ENCODE measurements at places on chromosomes 16 and 17.
A peak's percentile ranks its signal among the peaks of the same experiment; 100 is the strongest.

DNA sequence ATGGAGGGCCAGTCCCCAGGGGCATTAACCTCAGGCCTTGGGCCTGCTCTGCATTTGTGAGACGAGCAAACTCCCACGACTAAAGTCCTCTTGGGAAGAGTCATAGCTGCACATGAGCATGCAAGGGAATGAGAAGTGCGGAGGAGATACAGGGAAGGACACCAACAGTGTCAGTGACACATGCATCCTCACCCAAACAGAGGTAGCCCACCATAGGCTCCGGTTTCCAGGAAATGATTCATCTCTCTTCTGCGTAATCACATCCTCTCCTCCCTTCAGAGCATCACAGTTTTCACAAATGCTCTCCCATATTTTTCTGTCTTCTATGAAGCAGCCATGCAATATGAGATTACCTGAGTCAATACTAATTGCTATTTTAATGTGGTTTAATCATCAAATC is 725.7 kb upstream of the GOT2 start:
- no peak for DNase-seq

DNA sequence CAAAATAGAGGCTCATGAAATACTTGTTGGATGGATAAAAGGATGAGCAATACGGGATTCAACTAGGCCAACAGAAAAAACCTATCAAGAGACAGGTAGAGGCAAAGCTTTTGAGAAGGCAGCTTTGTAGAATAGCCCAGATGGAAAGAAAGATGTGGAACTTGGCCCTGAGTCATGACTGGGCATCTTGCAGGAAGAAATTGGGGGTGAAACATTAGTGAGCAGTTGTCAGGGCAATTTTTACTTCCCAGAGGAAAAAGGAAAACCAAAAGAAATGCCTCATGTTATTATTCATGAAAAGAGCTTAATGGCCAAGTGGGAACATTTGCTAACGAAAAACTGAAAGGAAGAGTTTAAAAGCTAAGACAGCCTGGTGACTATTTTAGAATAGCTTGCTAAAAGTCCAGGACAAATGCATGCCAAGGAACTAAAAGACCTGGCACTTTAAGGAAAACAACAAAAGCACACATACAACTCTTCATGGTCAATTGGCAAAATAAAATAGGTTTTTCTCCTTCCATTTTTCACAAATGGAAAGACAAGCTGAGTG is 180.1 kb downstream of the HS3ST3A1 start:
- DNase-seq, result no peak

- DNase-seq, result no peak
Observed at GRCh38 chr16:10356870-10357842, 28.7 kb upstream of the ATF7IP2 start.

DNA sequence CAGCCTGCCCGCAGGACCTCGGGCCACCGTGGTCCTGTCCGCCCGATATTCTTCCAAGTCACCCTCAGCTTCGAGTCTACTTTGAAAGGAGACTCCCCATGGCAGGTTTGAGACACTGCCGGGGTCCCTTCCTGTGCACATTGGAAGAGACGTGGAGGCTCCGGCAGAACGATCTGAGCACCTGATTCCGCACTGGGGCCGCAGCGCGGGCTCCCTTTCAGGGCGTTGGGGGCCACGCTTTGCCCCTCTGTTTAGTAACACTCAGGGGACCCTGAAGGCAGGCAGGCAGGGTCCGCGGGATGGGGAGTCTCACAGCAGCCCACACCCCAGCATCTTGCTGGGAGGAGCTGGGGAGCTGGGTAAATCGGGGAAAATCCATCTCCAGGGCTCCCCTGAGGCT is 30.6 kb downstream of the SOX8 start:
- no peak for DNase-seq

GRCh38 chr17:63786117-63786516 is 12.1 kb downstream of the DDX42 start:
- DNase-seq, result no peak

DNA sequence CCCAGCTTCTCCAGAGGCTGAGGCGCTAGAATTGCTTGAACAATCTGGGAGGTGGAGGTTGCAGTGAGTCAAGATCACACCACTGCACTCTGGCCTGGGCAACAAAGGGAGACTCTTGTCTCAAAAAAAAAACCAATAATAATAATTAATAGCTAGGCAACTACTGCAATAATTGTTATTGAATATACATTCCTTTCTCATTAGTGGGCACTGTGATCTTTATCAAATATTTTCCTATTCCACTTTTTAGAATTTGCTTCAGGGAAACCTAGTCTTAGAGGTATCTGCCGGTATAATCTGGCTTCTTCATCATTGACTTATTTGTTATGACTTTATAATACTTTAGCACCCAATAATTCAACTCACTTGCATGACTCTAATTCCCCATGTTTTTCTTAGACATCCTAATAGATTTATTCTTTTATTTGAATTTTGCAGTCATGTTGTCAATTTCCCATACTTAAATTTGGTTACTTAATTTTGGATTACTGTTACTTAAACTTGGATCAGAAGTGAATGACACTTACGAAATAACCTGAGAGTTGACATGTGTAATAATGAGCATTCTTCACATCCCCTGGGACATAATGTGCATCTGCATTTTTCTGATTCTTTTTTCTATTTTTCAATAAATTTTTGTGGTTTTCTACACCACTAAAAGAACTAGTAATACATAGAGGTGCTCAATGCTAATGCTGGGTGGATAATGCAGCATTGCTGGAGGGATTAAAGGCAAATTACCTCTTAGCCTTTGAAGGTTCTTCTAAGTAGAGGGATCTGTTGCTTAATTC is 25.0 kb upstream of the KCNJ16 start:
- DNase-seq, result no peak

GRCh38 chr17:77266891-77267341 is 126.1 kb downstream of the SEC14L1 start:
- DNase-seq, result no peak

DNA sequence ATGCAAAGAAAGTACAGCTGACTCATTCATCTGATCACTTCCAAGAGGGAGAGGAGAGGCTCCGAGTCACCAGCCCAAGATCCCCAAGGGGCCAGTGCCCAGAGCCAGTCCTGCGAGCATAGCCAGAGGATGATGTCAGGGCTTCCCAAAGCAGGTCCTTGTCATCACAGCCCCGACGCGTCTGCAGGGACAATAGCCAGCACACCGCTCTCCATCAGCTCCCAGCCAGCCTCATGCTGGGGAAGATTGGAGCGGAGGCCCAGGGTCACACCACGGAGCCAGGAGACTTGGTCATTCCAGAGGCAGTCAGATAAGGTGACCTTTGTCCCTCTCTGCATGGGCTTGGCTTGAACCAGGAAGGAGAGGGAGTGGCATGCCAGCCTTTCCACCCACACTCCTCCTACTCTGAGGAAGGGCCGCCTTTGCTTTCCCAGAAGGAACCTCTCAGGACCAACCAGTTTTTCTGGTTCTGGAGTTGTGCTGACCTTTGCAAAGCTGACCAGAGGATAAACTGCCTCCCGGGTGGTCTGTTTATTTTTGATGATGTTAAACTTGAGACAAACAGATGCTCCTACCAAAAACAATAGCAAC is 58.3 kb upstream of the ARHGAP44 start:
- peak; percentile 54 for DNase-seq

GRCh38 chr17:4897198-4897687 is 2.1 kb upstream of the C17orf107 start:
- no peak for DNase-seq

- DNase-seq, result no peak
Observed at GRCh38 chr17:55354941-55355340, 66.7 kb downstream of the MMD start.

DNA sequence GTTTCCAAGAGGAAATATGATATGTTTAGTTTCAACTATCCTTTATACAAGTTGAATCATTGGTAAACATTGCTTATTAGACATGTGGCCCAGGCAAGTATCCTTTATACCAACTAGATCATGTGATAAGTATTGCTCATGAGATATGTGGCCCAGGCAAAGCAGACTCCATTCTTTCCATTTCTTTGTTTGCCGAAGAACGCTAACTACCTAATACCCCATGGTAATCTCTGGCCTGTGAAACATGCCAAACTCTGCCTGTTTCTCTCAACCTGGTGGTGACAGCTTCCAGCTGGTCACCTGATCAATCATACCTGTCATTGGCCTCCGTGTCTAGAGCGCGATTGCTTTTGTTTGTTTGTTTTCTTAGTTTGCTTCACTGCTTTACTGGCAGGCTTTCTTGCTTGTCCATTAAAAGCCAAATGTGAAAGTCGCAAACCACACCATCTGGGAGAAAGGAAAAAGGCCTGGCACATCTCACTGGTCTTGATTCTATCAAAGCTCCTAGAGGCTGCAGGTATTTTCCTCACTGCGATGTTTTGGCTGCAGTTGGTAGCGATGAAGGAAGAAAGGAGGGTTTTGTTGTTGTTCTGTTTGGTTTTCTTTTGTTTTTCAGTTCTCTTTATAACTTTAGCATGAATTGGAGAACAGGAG is 686.2 kb downstream of the KCNJ2 start:
- no peak for DNase-seq

DNA sequence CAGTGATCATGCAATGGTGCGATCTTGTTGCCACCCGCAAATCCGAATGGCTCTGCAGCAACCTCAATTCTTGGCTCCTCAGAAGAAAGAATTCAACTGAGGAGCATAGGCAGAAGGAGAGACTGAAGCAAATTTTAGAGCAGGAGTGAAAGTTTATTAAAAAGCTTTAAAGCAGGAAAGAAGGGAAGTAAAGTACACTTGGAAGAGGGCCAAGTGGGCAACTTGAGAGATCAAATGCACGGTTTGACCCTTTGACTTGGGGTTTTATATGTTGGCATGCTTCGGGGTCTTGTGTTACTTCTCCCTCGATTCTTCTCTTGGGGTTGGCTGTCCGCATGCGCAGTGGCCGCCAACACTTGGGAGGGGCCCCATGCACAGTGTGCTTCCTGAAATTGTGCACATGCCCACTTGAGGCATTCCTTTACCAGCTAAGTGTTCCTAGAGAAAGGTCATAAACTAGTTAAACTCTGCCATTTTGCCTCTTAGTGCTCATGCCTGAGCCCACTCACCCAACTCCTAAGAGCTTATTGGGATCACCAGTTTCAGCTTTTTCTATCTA is 36.7 kb downstream of the ZNRF1 start:
- DNase-seq, result no peak

DNA sequence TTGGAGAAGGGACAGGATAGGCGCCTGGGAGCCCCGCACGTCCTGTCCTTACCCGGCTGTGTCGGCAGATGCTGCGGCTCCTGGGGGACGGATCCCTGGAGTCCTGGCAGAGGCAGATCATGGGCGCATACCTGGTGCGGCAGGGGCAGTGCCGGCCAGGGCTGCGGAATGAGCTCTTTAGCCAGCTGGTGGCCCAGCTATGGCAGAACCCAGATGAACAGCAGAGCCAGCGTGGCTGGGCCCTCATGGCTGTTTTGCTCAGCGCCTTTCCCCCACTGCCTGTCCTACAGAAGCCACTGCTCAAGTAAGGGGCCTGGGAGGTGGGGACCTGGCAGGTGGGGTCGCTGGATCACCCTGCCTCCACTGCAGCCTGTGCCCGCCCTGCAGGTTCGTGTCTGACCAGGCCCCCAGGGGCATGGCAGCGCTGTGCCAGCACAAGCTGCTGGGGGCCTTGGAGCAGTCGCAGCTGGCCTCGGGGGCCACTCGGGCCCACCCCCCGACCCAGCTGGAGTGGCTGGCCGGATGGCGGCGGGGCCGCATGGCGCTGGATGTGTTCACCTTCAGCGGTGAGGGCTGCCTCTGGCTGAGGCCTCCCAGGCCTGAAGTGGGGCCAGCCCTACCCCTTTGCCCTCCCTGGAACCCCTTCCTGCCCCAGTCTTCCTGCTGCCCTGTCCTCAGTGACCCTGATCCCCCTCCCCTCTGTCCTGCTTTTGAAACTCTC is 20.2 kb upstream of the SMIM5 start:
- DNase-seq, result no peak

DNA sequence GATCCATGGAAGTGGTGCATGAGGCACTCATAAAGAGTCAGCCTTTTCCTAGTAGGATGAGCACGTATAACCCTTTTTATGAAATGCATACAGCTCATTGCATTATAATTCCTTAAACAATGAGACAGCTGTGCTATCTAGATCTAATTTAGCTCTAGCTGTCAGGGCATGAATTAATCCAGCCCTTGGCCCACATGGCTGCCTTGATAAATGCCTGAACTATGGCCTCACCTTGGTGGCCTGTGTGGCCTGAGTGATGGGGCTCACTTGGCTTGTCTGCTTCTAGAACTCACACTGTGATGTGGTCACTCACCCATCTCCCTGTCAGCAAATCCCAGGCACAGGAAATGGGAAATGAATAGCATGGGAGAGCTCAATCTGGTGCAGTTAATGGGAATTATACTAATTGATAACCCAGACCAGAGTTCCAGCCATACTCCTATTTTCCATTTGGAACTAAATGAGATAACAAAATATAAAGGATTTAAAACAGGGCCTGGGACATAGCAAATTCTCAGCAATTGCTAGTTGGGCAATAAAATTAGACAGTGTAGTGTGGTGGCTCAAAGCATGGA is 153.6 kb downstream of the HS3ST2 start:
- DNase-seq, result no peak

DNA sequence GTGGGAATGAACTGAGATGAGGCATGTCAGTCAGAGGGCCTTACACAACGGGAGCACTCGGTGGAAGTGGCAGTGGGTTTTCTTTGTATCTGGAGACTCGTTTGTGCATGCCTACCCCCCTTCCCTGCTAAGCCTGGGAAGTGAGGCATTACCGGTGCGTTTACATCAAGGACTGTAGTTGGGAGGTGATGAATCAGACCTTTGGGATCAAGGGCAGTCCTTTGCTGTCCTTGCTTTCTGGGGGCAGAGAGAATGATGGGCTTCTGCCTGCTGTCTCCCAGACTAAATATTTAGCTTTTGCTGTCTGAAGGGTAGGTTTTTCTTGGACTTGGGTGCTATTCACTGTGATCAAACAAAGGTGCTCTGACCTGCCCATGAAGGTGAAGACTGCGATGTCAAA is 83.0 kb downstream of the WWP2 start:
- no peak for DNase-seq

DNA sequence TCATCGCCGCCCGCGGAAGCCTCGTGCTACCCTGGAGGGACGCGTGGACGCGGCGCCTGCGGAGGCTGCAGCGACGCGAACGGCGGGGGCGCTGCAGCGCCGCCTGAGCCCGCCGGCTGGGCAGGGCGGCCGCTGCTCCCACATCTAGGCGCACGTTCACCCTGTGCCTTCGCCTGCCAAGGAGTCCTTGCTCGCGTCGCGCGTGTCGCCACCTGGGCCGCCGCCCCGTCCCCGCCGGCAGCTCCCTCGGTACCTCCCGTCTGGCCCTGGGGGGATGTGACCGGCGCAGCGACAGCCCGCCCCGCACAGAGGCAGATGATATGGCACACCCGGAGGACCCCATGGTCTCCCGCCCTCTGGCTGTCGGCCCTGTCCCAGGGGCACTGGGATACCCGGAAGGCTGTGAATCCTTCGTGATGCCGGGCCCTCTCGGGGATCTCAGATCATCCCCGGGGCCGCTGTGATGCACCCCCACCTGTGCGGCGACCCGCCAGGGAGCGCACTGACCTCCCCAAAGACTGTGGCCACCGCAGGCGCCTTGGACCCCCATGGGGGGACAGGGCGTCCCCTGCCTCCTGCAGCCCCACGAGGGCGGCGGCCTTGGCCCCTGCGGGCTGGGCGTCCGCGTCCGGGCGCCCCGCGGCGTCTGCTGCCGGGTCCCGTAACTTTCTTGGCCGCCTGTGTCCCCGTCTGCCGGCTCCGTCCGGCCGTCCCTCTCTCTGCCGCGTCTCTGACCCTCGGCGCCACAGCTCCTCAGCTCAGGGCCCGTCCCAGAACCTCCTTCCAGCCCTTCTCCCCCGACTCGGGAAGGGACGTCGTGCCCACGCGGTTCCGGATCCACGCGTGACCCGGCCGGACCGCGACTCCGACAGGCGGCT is 689 bp upstream of the TBC1D24 start:
- DNase-seq, result no peak

Measured in iPS DF 19.7 (cell line).